Activated CD4-positive, alpha-beta memory T cell treated with anti-CD3 and anti-CD28 coated beads for 36 hours (primary cell): ENCODE measurements at places on chromosomes 1 and 21. TPM values are rescaled to one million over a fixed set of nuclear protein-coding genes. Genes with fewer than 3 reads are reported as not detected.

Gene PPIAL4G
- total RNA-seq: 0.14 TPM

Gene DNM3
- 0.93 TPM for total RNA-seq

Gene CD84
- total RNA-seq: 18.6 TPM

Gene SPRR1B
- total RNA-seq: not detected

Gene KCNJ10
- total RNA-seq: not detected

Gene CHI3L2
- total RNA-seq: 2.8 TPM

Gene CFHR4
- total RNA-seq: not detected

Gene FCGR1A
- total RNA-seq: not detected

Gene CRABP2
- 2.3 TPM for total RNA-seq

Gene RBM15
- total RNA-seq: 59.1 TPM

GRCh38 chr1:39277879-39278278 lies 73.4 kb downstream of the MACF1 start:
- H3K4me1 ChIP-seq: peaks cover 40% of the 10 kb centered on the region
- no peak for DNase-seq
- peaks cover 5% of the 10 kb centered on the region for H3K36me3 ChIP-seq
- no peak overlapping the region for H3K4me3 ChIP-seq
- no peaks in the 10 kb centered on the region for H3K27me3 ChIP-seq

- no peak overlapping the region for H3K4me3 ChIP-seq
- H3K27me3 ChIP-seq: no peaks in the 10 kb centered on the region
- H3K36me3 ChIP-seq: no peaks in the 10 kb centered on the region
- H3K4me1 ChIP-seq: no peaks in the 10 kb centered on the region
Measured at GRCh38 chr1:164725401-164725800, 166.4 kb downstream of the PBX1 start.

DNA sequence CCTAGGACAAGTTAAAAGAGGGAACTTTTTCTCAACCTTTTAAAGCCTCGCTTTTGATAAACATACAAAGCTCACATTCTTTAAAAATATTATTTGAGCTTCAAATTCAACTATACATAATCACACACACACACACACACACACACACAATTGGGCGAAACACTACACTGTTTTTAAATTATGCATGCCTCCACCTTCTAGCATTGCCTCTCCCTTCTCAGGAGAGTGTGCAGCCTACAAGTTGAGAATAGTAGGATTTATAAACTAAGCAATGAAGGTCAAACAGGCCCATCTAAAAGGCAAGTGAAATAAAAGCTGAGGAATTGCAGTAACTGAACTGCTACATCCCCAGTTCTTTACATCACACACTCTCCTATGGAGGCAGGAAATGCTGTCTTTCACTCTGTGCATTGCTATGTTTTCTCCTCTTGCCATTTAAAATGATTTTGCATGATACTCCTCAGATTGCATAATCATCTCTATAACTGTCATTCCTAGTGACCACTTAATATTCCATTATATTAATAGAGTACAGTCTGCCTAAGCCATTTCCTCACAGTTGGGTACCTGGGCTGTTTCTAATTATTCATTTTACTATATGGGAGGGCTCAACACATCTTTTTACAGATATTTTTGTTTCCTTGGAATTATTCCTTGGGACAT lies 92.5 kb upstream of the KCNE2 start:
- H3K4me3 ChIP-seq: no peak overlapping the region
- no peak for DNase-seq

- DNase-seq: peak; percentile 77
- no peaks in the 10 kb centered on the region for H3K36me3 ChIP-seq
- peaks cover 33% of the 10 kb centered on the region for H3K4me1 ChIP-seq
- no peak within 1 kb of the TSS for H3K27ac ChIP-seq
- peaks cover 32% of the 10 kb centered on the region for H3K27me3 ChIP-seq
- H3K4me3 ChIP-seq: peak within 1 kb of the TSS; percentile 56
Measured at GRCh38 chr1:155078469-155079209, at the start of gene EFNA3. Gene EFNA3, plus strand, starts transcription at chr1:155078837. Its CDS starts 105 bp downstream, at chr1:155078942.

GRCh38 chr1:115194506-115194905 lies 105.2 kb upstream of the TSPAN2 start:
- no peak overlapping the region for H3K27ac ChIP-seq
- DNase-seq: no peak
- H3K4me3 ChIP-seq: no peak overlapping the region
- H3K27me3 ChIP-seq: peaks cover 23% of the 10 kb centered on the region
- H3K4me1 ChIP-seq: no peaks in the 10 kb centered on the region

DNA sequence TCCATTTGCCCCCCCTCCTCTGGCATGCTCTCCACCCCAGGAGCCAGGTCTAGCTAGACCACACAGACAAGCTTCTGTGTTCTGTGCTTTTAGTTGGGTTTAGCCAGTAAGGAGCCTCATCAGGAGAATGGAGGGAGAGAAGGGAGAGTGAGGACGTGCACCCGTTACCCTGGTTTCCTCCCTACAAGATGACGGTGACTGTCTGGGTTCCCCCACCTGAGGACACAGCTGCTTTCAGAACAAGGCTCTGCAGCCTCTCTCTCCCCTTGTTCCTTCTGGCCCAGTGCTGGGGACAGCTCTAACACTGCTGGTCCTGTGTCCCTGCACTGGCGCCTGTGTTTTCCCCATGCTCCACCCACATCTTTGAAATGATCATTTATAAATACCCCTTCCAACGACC lies 184.4 kb upstream of the GALNT2 start:
- no peak overlapping the region for H3K4me3 ChIP-seq
- H3K36me3 ChIP-seq: no peaks in the 10 kb centered on the region
- H3K27me3 ChIP-seq: peaks cover 20% of the 10 kb centered on the region

GRCh38 chr1:102842606-102843005 lies 265.7 kb downstream of the COL11A1 start:
- H3K27ac ChIP-seq: no peak overlapping the region
- no peak for DNase-seq
- no peaks in the 10 kb centered on the region for H3K36me3 ChIP-seq
- H3K4me3 ChIP-seq: no peak overlapping the region
- H3K4me1 ChIP-seq: no peaks in the 10 kb centered on the region

- H3K27me3 ChIP-seq: no peaks in the 10 kb centered on the region
- no peak overlapping the region for H3K4me3 ChIP-seq
- DNase-seq: no peak
- no peaks in the 10 kb centered on the region for H3K4me1 ChIP-seq
Measured at GRCh38 chr1:97660431-97661105, 260.3 kb downstream of the DPYD start.

GRCh38 chr1:108880850-108881249 lies 4.1 kb downstream of the GPSM2 start:
- H3K36me3 ChIP-seq: no peaks in the 10 kb centered on the region
- H3K4me1 ChIP-seq: peaks cover 15% of the 10 kb centered on the region
- DNase-seq: no peak
- H3K27ac ChIP-seq: no peak overlapping the region
- H3K27me3 ChIP-seq: no peaks in the 10 kb centered on the region

GRCh38 chr1:112410673-112411072 lies 14.7 kb downstream of the CTTNBP2NL start:
- no peaks in the 10 kb centered on the region for H3K4me1 ChIP-seq
- no peak overlapping the region for H3K4me3 ChIP-seq
- peaks cover 3% of the 10 kb centered on the region for H3K27me3 ChIP-seq
